Hair follicle dermal papilla cell (primary cell): ENCODE measurements at places on chromosomes 5 and 9. TPM values are rescaled to one million over a fixed set of nuclear protein-coding genes. Genes with fewer than 3 reads are reported as not detected.

GRXCR2 gene
- not detected in 2 replicates for total RNA-seq

KDM3B gene
- total RNA-seq: 55.5 and 60.2 TPM in 2 replicates

PCDHB4 gene
- total RNA-seq: 0.49 TPM in 2 replicates

CNTNAP3B gene
- under 0.01 TPM in 1 of 2 replicates, not detected in the other for total RNA-seq

ATOX1 gene
- total RNA-seq: 30.5 and 35.6 TPM in 2 replicates

FGD3 gene
- total RNA-seq: 0.12 and 0.16 TPM in 2 replicates

RNF183 gene
- total RNA-seq: not detected in 2 replicates

FRRS1L gene
- 1.9 and 4.5 TPM in 2 replicates for total RNA-seq

ACOT12 gene
- total RNA-seq: not detected in 2 replicates

C5orf63 gene
- 2.3 and 3.2 TPM in 2 replicates for total RNA-seq

TMEM252 gene
- not detected in 2 replicates for total RNA-seq

FRMD3 gene
- 2.8 and 2.9 TPM in 2 replicates for total RNA-seq

PRDM9 gene
- not detected in 2 replicates for total RNA-seq

SNCB gene
- total RNA-seq: not detected in 2 replicates

SLC1A3 gene
- total RNA-seq: 103 and 136 TPM in 2 replicates

TXNDC8 gene
- not detected in 2 replicates for total RNA-seq

ISOC1 gene
- total RNA-seq: 10.1 and 12.0 TPM in 2 replicates

OCLN gene
- 0.49 and 0.81 TPM in 2 replicates for total RNA-seq

CSF2 gene
- not detected in 2 replicates for total RNA-seq

DOK3 gene
- 1.9 and 3.9 TPM in 2 replicates for total RNA-seq

KIF24 gene
- total RNA-seq: 0.97 TPM in 2 replicates

CARTPT gene
- total RNA-seq: not detected in 2 replicates

PCDHGA1 gene
- total RNA-seq: 1.1 and 1.6 TPM in 2 replicates

FAM221B gene
- not detected in 2 replicates for total RNA-seq

CDC20B gene
- total RNA-seq: under 0.01 TPM in 1 of 2 replicates, not detected in the other

TERT gene
- total RNA-seq: not detected in 2 replicates

FSTL4 gene
- not detected in 2 replicates for total RNA-seq

CNOT8 gene
- 45.3 and 48.5 TPM in 2 replicates for total RNA-seq

FCN1 gene
- total RNA-seq: not detected in 2 replicates

ARSI gene
- 9.4 and 12.0 TPM in 2 replicates for total RNA-seq

MSMP gene
- not detected in 2 replicates for total RNA-seq

PAIP1 gene
- total RNA-seq: 86.0 and 94.8 TPM in 2 replicates

MCTP1 gene
- total RNA-seq: 2.3 and 3.4 TPM in 2 replicates

ABLIM3 gene
- total RNA-seq: 10.2 and 14.1 TPM in 2 replicates

PTRH1 gene
- total RNA-seq: 13.0 and 13.8 TPM in 2 replicates

SHLD3 gene
- total RNA-seq: 2.6 and 3.4 TPM in 2 replicates

LCN15 gene
- total RNA-seq: not detected in 2 replicates
